ENCODE measurements at places on chromosomes 5 and 9.

DNA sequence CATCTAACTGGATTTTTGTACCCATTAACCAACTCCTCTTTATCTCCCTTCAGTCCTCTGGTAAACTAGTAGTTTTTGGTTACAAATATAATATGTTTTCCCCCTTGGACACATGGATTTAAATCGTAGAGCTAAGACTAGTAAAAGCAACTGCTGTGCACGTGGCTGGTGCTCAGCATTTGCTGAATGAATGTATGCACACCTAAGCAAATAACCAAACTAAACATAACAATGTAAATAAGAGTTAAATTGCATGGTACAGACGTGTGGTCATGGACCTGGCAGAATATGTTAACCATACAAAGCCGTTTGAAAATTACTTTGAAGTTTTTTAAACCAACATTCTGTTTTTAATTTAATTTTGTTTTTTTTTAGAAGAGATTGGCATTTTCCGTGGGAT lies 65.2 kb upstream of the FYB1 start:
- DNase-seq = no peak

DNA sequence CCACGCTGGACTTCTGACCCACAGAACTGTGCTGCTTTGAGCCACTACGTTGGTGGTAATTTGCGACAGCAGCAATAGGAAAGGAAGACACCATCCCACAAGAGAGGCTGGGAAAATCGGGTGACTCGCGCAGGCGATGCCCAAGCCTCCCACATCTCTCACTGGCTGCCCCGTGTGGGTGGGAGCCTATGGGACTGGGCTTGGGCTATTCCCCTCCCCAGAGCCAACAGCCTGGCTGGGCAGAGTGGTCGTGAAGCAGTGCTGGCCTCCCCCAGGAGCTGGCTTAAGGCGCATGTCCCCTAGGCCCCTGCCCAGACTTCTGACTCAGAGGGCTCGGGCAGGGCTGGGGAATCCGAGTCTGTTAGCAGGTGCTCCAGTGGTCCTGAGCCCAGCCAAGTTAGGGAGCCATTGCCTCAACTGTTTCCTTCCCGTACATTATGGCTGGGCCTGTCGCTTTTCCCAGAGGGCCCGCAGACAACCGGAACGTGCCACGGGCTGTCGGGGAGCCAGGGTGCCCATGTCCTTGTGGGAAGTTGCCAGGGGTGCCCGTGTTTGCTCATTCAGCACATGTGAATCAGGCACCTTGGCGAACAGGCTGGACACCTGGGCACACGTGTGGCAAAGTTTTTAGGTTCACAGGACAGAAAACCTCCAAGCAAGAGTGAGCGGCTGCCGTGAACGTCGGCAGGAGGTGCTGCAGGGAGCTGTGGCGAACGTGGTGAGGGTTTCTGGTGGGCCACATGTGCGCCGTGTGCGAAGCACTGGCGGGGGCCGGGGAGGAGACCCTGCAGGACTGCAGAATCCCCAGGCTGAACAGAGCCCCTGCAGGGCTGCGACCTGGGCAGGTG lies 7.0 kb upstream of the RASGEF1C start:
- no peak for DNase-seq

DNA sequence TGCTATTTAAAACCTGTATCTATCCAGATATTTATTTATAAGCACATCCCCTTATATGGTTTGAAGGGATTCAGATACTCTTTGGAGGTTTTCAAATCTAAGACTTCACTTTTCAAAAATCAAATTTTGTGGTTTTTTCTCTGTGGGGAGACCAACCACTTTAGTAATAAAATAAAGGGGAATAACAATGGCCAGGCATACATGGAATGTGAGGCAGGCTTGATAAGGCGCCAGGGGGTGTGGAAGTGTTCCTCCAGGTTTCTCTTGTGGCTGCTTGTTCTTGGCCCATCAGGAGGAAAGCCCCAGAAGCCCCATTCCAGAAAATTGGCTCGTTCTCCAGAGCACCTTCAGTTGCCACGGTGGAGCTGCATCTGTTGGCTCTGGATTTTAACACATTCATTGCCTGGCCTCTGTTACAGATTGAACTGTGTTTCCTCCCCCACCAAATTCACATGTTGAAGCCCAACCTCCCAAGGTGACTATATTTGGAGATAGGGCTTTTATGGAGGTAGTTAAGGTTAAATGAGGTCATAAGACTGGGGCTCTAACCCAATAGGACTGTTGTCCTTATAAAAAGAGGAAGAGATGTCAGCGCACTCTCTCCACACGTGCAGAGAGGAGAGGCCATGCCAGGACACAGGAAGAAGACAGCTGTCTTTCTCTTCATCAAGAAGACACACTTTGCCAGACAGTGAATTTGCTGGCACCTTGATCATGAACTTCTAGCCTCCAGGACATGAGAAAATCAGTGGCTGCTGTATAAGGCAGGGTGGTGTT lies 195.9 kb downstream of the TMEM38B start:
- DNase-seq = no peak

DNA sequence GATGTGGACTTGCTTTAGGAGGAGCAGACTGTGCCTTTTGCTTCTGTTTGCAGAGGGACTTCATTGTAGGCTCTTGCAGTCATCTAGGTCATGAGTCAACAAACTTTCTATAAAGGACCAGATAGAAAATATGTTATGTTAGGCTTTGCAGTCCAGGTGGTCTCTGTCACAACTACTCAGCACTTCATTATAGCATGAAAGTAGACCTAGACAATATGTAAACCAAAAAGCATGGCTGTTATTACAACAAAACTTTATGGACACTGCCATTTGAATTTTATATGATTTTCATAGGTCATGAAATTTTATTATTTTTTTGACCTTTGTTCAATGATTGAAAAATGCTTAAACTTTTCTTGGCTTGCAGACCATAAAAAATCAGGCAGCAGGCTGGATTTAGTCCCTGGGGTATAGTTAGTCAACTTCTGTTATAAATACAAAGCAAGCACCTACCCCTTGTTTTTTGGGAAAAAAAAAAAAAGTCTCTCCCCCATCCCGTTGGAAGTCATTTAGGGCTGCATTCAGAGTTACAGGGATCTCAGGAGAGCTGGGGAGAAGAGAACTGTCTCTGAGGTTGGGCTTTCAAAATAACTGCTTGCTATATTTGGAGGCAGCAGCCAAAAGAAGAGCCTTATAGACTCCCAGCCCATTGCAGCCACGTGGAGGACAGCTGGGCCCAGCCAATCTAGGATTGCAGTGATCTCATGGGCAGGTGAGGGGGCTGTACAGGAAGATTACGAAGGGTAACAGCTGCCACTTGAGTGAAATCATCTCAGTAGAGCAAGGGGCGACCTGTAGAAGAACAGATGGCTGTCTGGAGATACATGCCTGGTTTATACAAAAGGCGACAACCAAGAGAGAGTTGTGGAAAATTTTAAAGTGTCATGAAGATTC lies 136.6 kb upstream of the TNC start:
- peak; percentile 50 for DNase-seq

- DNase-seq = no peak
These were observed 185.4 kb upstream of the SEMA6A start for GRCh38 chr5:116759860-116760640.

Measured in NCI-H345 (cell line).